ENCODE measurements at places on chromosomes 3 and 15.

DNA sequence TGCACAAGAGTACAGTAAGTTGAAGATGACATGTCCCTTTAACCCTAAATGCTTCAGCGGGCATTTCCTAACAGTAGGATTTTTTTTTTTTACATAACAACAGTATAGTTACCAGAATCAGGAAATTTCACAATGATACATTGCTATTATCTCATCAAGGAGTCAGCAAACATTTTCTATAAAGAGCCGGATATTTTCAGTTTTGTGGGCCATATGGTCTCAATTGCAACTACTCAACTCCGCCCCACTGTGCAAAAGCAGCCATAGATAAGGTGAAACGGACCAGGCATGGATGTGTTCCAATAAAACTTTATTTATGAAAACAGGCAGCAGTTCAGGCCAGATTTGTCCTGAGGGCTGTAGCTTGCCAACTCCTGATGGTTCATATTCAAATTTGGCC lies 130.6 kb downstream of the SMAD6 start:
- no peak for DNase-seq

DNA sequence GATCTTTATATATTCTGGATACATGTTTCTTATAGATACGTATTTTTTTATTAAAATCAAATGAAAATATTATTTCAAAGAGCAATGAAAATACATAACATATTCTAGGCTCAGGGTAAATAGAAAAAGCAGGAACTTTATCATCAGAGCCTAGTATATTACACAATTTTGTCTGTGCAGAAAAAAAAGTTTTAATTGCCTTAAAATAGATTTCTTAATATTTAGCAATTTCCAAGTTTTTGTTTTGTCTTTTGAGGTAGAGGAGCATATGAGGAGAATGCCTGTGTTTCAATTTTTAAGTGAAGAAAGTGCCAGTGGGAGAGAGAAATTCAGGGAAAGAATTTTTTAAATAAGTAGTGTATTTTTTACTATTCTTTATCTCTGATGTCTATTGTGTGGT lies 10.5 kb downstream of the CAPN7 start:
- no peak for DNase-seq

DNA sequence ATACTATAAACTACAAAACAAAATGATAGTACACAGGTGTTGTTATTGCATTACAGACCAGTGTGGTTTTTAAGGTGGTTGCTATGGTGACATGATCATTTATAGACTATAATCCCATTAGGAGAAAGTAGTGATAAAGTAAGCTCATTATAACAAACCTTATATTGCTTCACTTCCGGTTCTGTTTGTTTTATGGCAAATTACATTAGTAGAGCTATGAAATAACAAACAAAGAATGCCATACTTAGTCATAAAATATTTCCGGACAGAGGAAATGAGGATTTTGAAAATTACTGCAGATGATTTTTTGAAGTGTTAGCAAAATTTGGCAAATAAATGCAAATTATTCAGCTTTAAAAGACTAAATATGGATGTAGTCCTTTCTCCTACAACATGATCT lies 640.4 kb upstream of the ARPP21 start:
- no peak for DNase-seq

DNA sequence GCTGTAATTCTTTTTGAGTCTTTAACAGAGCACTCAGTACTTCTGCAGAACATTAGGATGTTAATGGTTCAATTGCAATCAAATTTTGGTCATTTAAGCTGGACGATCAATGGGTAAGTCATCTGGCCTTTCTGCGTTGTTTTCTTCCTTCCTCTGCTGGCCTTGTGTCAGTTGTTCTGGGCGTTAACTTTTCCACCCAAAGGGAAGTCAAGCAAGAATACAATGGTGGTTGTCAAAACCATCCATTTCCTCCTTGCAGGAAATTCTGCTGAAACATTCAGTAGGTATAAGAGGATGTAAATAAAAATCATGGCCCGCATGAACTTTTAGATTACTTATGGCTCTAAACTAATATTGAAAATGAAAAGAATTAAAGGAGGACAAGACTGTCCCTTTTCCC lies 584.0 kb downstream of the GRM7 start:
- DNase-seq: no peak

DNA sequence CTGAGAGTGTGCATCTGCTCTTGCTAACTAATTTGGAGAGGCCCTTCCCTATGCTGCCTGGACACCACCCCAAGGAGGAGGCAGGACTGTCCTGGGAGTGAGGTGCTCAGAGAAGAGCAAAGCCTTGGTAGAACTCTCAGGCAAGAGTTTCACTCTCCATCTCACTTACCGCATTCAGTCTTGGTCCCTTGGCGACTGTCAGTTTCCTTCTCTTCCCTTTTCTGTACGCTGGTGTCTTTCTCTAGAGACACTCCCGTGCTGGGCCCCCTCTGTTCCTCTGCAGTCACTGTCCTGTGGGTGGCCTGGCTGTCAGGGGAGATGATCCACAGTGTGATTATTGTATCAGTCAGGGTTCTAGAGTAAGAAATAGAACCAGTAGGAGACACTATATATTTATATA lies 44.0 kb downstream of the IDH2 start:
- DNase-seq: no peak

DNA sequence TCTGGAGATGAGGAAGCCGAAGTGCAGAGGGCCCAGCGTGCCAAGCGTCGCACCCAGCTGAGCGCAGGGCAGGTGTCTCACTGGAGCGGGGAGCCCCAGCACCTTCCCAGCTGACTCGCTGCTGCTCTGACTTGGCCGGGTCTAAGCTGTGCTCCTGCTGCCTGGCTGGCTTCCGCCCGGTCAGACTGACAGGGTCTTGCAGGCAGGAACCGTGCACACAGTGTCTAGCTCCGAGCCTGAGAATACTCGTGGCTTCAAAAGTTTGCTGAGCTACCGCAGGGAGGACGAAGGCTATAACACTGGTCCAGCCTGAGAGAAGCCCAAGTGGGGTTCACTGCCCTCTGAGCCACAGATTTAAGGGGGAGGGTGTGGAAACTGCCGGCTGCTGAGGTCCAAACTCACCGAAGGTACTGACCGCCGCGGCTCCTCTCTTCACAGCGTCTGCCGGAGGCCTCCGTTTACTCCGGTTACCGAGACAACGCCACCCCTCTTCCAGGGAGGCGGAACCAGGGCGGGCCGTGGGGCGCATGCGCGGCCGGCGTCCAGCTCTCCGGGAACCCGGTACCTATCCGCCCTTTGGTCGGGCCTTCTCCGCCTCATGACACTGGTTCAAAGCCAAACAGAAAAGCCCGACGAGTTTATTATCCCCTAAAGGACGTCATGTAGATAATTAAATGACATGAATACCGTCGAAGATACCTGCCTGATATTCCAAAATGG lies at the start of gene CFAP44:
TSS of gene CFAP44 (minus strand) at position 443 of the 720 bp plus-strand sequence. CDS start 7,829 bp downstream, outside the sequence.
- DNase-seq: peak; percentile 33

DNA sequence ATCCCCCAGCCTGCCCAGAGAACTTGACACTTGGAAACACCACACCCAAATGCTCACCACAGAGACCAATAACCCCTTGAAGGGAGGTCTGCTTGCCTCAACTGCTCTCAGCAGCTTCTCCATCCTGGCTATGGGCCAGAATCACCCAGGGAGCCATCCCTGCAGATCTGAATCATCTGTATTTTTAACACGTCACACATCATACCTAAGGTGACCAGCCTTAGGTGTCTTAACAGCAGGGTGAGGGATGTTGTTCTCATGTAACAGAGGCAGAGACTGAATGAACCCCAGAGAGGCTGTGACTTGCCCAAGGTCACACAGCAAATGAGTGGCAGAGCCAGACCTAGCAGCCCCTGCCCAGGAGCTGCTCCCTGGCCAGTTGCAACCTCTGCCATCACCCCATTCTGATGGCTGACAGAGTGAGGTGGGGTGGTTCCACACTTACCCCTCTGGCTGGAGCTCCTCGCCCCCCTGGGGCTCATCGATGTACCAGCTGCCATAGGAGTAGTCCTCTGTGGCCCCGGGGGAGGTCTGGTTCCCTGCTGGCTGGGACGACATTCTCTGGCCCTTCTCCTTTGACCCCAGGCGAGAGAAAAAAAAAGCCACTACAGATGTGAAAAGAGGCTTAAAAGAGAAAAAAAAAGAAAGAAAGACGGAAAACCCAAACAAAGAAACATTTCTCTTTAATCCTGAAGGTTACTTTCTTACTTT lies 722 bp downstream of the STRA6 start:
- DNase-seq: no peak

- no peak for DNase-seq
Measured at GRCh38 chr3:59450946-59451763, 401.3 kb upstream of the CFAP20DC start.

- no peak for DNase-seq
Measured at GRCh38 chr15:89828281-89829145, 13.9 kb upstream of the ANPEP start.

GRCh38 chr3:9399746-9400145 lies 2.3 kb downstream of the SETD5 start:
- DNase-seq: no peak

Measured in omental fat pad (tissue), 4 donors.